Stimulated activated CD8-positive, alpha-beta memory T cell treated with anti-CD3 and anti-CD28 coated beads, Interleukin-7, amount 100 ng/mL, for 24 hours (primary cell): ENCODE measurements at places on chromosomes 12 and 14.

- no peak for DNase-seq
Observed at GRCh38 chr14:70096866-70097265, 91.9 kb downstream of the SLC8A3 start.

GRCh38 chr12:56958422-56958821 is 1.0 kb upstream of the RDH16 start:
- DNase-seq = no peak

DNA sequence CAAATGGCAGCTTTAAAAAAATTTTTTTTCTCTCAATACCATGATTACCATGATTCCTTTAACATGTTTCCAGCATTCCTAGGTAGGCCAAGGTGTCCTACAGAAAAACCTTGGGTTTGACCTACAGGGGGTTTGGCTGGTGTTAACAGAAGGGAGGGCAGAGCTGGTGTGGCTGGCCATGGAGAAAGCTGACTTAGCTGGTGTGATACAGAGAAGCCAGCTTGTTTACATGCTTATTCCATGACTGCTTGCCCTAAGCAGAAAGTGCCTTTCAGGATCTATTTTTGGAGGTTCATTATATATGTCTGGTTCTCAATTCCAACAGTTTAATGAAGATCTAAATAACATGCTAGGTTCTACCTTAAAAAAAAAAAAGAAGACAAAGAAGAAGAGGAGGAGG is 68.6 kb downstream of the EEA1 start:
- DNase-seq = no peak

- DNase-seq = no peak
Observed at GRCh38 chr14:54489731-54490444, 1.1 kb upstream of the GMFB start.

- no peak for DNase-seq
Observed at GRCh38 chr12:2347137-2347843, 294.5 kb downstream of the CACNA1C start.

DNA sequence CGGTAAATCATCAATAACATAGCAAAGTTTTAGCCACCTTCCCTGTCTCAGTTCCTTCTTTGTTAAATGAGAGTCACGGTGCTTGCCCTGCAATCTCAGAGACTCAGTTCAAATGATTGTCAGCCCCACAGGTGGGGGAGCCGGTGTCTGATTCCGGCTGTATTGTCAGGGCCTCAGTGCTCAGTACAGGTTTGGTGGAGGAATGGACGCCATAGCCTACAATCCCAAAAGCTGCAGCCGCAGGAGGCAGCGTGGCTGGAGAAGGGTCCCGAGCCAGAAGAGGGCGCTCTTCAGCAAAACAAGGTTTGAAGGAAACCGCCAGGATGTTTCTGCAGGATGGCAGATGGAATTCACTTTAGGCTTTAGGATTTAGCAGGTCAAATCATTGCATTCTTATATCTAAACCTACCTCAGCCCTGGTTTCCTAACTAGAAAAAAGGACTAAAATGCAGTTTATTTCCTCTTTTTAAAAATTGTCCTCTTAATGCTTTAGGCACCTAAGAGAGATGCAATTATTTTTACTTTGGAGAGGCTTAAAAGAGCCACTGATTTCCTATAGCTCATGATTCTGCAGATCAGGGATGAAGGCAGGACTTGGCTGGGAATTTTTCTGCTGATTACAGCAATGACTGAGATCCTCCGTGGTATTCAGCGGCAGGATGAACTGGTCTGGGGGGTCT is 29.2 kb downstream of the FOS start:
- peak; percentile 48 for DNase-seq

GRCh38 chr14:23539248-23540140 is 12.1 kb downstream of the ZFHX2 start:
- DNase-seq = no peak

GRCh38 chr12:53049571-53050318 is at the start of gene TNS2:
Gene TNS2 (plus strand): TSS chr12:53050065. CDS start chr12:53050186, 121 bp downstream.
- DNase-seq = no peak

DNA sequence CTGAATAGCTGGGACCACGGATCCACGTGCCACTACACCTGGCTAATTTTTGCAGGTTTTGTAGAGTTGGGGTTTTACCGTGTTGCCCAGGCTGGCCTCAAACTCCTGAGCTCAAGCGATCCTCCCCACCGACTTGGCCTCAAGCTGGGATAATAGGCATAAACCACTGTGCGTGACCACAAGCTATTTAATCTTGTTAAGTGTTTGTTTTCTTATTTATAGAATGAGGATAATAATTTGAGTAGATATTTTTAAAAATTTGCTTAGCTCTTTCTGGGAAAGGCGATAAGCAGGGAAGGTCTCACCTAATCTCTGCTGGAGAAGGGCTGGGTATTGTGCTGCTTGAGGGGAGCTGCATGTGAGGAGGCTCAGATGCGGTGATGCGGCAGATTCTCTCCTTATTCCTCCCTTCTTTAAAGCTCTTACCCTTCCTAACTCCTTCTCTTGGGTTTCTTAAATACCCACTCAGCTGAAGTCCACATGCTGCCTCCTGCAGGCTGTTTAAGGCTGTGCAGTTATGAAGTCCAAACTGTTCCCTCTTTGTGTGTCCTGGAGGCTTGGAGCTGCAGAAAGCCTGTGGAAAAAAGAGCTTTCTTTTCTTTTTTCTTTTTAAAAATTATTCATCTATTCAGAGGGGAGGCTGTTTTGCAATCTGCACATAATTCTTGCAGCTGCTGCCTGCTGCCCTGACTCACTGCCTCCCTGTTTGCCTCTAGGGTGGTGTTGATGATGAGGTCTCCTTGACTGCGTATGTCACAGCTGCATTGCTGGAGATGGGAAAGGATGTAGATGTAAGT is 37.9 kb downstream of the A2ML1 start:
- no peak for DNase-seq

DNA sequence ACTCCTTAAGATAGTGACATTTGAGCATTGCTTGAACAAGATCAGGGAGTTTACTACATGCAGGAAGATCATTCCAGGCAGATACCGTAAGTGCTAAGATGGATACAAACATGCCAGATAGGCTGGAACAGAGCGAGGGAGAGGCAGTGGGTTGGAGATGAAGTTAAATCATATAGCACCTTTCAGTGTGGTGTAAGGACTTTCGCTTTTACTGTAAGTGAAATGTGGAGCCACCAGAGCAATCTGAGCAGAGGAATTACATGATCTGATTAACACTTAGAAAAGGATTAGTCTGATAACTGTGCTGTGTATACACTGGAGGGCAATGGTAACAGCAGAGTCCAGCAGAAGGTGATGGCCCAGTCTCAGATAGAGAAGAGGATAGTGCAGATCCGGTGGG is 163.0 kb upstream of the SSTR1 start:
- DNase-seq = no peak

- no peak for DNase-seq
Observed at GRCh38 chr12:96338852-96339471, 61.3 kb downstream of the CDK17 start.

DNA sequence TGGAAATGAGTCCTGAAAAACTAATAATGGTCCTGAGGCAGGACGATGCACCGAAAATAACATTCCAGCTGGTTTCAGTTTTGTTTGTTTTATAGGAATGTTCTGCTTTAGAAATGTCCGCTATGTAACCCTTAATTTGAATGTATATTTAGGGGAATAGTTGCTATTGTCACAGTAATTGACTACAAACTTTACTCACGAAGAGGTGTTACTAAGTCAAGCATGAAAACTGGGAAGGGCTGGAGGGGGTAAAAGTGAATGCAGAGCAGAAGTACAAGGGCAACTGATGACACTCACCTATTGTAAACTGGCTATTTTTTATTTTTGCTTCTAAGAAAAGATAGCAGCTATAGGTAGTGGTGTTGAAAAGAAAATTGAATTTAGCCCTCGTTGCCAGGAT is 230.7 kb upstream of the SYT10 start:
- DNase-seq = no peak

DNA sequence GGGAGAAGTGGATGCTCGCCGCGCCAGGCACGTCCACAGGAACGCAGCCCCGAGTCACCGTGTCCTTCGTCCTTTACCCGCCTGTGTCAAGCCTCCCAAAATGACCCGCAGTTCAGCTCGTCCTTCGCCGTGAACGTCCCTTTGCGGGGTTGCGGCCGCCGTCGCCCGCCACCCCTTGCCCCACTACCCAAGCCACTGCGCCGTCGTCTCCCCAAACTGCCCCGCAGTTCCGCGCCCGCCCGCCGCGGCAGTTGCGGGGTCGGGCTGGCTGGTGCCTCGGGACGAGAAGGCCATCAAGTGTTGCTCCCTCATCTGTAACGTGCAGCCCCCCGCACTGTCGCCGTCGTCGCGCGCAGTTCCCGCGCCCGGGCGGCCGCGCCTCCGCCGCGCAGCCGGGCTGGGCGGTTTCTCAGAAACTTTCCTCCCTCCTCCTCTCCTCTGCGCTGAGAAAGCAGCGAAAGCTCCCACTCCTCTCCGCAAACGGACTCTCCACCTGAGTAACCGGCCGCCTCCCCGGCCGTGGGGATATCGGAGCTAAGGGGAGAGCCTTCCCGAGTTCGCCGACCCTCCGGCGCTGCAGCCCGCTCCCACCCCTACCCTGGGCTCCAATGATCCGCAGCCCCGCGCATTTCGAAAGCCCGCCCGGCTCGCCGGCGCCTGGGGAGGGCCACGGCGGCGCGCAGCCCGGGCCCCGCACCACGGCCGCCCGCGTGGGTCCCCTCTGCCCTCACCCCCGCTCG is 6.7 kb downstream of the CDKN1B start:
- no peak for DNase-seq

GRCh38 chr12:121778567-121779421 is 14.7 kb downstream of the RHOF start:
- no peak for DNase-seq

DNA sequence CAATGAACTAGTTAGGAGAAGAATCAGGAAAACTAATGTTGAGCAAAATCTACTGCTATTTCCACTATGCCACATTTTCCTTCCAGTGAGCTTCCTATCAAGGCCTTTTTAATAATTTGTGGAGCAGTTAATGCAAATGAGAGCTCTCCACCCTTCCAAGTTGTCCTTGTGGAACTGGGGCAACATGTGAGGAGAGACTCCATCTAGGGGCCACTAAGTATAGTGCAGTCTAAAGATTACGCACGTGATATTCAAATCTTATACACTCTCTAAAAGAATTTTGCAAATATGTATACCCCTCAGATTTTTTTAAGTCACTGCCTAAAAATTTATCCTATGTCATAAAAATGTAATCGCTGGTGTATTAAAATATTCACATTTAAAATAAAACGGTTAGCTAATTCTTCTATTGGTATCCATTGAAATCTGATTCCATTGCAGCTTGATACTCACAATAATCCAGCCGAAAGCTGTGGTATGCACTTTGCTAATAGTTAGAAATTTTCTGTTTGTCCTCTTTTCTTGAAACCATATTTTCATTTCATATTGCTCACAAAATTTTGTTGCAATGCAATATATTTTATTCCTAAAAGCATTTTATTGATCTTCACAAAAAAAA is 100.1 kb downstream of the PAH start:
- no peak for DNase-seq

- DNase-seq = no peak
Observed at GRCh38 chr12:121345151-121345815, 6.9 kb downstream of the ANAPC5 start.

DNA sequence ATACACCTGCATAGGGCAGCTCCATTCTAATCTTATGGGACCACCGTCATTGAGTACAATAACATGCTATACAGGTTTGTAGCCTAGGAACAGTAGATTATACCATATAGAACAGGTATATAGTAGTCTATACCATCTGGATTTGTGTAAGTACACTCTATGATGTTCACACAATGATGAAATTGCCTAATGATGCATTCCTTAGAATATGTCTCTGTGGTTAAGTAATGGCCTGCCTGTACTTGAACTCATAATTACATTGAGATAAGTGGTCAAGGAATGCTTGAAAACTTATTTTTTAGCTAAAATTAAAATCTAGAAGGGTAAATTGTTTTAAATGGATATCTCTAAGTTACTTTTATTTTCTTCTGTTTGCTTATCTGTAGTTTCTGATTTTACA is 152.7 kb downstream of the SRGAP1 start:
- DNase-seq = no peak

DNA sequence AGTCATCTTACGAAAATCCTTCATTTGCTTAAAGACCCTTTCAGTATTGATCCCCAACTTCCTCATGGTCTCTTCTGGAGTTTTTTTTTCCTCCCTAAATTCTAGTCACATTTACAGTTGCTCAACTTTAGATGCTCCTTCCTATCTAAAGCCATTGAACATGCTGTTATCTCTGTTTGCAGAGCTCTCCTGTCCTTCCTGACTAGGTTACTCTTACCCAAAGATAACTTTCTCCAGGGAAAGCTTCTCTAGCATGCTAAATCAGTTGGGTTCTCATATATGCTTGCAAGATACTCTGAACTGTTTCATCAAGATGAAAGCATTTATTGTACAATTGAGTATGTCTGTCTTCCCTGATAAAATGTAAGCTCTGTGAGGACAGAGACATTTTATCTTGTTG is 1.8 kb upstream of the RAB21 start:
- DNase-seq = no peak

DNA sequence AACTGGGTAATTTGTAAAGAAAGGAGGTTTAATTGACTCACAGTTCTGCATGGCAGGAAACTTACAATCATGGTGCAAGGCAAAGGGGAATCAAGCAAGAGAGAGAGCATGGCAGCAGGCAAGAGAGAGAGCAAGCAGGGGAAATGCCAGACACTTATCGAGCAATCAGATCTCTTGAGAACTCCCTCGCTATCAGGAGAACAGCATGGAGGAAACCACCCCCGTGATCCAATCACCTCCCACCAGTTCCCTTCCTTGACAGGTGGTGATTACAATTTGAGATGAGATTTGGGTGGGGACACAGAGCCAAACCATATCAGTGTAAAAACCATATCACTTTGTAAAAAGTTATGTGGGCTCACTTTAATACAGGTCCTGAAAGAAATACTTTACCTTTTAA is 56.4 kb upstream of the NEDD1 start:
- no peak for DNase-seq

GRCh38 chr12:102120564-102120873 is 536 bp downstream of the PARPBP start:
- DNase-seq = no peak

- DNase-seq = no peak
Observed at GRCh38 chr12:92759634-92760268, 57.0 kb downstream of the PLEKHG7 start.

GRCh38 chr14:77208291-77208978 is 26.8 kb downstream of the TMEM63C start:
- no peak for DNase-seq

- DNase-seq = no peak
Observed at GRCh38 chr12:74801625-74802024, 264.0 kb downstream of the ATXN7L3B start.

DNA sequence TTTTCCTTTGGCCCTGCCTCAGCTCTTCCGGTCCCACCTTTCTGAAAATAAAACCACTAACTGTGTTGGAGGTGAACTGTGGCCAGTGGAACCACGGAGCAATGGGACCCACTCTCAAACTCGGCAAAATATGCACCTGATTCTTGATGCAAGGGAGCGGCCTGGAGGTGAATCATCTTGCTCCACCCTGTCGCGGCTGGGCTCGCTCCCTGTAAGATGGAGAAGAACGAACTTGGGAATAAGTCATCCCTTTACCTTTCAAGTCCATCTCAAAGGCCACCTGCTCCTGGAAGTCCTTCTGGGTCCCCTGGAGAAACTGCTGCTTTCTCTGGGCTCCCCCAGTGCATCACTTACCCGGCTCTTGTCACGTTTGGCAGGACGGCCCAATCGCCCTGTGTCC is 309.9 kb downstream of the BCL11B start:
- no peak for DNase-seq

- no peak for DNase-seq
Observed at GRCh38 chr14:43169722-43170121, 1337.4 kb downstream of the FSCB start.
